ENCODE measurements at places on chromosomes 16 and 17.

- no peak for DNase-seq
These were observed 39.5 kb downstream of the DNAH9 start for GRCh38 chr17:11637796-11638195.

GRCh38 chr17:15323131-15323530 is 18.3 kb downstream of the TEKT3 start:
- DNase-seq: no peak

GRCh38 chr16:66275775-66276428 is 90.6 kb upstream of the CDH5 start:
- no peak for DNase-seq

DNA sequence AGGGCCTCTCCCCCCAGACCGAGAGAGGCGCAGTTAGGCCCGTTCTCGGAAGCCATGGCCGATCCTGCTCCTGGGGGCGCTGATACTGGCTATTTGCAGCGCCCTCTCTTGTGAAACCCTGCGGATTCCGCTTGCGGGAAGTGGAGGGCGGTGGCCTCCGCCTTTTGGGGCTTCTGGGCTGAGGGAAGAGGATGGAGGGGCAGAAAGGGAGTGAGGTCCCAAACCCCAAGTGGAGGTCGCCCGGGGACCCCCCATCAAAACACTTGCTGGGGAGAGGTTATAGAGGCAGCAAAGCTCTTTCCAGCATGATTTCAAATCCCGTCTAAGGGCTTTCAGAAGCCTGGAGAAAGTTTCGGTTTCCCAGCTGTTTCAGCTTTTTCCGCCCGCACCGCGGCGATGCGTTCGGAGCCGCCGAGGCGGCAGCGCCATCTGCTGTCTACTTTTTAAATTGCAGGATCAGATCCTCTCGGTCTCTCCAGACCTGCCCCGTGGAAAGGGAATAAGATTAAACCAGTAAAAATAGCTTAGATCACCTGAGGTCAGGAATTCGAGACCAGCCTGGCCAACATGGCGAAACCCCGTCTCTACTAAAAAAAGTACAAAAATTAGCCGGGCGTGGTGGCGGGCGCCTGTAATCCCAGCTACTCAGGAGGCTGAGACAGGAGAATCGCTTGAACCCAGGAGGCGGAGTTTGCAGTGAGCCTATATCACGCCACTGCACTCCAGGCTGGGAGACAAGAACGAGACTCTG is 15.8 kb downstream of the SNX20 start:
- peak; percentile 63 for DNase-seq

DNA sequence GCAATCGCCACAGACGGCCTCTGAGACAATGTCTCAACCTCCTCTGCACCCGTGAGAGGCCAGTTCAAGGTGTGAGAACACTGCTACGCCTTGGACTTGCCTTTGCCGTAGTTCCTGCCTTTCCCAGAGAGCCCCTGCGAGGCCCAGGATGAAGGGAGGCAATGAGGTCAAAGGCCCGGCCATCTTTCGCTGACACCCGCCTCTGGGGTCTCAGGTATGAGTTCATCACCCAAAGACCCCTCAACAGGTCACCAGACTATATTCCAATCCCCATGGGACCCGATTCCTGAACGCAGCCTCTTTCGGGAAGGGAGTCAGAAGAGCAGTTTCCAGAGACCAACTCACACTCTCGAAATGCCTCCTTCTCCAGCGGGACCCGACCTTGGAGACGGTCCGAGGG is 573.5 kb downstream of the KCNJ18 start:
- no peak for DNase-seq

DNA sequence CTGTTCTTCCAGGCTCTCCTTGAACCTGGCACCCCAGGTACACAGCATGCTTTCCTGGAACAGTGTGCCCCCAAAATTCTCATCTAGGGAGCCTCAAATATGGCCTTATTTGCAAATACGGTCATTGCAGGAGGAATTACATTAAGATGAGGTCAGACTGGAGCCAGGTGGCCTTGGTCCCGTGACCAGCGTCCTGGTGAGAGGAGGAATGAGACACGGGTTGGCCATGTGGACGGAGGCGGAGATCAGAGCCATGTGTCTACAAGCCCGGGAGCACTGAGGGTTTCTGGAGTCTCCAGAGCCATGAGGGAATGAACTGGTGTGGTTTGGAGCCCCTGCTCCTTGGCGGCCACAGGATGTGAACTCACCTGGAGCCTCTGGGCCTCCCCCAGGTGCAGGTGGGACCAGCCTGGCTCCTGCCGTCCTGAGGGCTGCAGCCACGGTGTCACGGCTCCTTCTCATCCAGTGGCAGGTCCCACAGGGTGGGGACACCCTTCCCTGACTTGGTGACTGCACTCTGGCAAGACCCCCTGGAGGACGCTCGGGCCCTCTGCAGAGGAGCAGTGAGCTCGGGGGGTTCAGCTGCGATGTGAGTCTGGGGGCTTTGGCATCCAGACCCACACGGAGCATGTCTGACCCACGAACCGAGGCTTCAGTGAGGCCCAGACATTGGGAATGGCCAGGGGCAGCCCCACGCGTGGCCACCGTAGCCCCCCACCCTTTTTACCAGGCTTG is 21.8 kb upstream of the GNG13 start:
- DNase-seq: no peak

DNA sequence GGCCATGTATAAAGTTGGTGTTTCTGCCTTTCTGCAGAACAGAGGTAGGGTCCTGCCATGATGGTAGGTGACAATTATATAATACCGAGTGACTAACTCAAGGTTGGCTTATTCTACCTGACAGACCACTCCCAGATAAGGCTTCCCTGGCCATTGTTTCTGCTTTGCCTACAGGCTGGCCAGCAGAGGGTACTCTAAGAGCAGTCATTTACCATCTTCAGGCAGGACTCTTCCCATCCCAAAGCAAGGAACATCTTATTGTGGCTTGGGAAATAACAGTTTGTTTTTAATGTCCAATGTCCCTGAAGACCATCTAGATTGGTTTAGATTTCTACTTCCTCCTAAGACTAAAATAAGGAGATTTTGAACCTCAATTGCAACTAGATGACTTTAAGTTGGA is 74.1 kb downstream of the SNX11 start:
- no peak for DNase-seq

DNA sequence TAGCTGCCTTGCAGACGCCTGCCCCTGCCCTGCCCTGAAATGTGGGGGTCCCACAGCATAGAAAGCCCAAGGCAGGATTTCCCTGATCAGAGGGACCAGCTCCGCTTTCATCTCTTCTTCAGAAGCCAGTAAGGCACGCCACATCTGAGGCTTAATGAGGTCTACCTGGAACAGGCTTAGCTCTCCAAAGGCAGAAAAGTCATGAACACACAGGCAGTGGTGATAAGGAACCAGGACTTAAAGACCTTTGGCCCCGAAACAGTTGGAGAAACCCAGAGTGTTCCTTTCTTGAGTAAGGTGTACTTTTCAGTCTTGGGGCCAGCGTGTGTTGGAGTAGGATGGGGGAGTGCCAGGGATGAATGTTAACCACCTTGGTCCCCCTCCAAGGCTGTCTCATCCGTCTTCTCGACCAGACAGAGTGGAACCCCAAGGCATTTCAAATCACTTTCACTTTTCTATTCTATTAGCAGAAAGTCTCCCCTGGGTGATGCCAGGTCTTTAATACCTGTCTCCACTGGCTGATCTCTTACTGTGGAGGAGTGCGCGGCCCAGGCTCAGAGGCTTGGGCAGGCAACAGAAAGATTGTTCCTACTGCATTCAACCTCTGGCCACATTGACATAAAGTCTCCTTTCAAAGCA is 43.9 kb downstream of the TMEM186 start:
- DNase-seq: no peak

DNA sequence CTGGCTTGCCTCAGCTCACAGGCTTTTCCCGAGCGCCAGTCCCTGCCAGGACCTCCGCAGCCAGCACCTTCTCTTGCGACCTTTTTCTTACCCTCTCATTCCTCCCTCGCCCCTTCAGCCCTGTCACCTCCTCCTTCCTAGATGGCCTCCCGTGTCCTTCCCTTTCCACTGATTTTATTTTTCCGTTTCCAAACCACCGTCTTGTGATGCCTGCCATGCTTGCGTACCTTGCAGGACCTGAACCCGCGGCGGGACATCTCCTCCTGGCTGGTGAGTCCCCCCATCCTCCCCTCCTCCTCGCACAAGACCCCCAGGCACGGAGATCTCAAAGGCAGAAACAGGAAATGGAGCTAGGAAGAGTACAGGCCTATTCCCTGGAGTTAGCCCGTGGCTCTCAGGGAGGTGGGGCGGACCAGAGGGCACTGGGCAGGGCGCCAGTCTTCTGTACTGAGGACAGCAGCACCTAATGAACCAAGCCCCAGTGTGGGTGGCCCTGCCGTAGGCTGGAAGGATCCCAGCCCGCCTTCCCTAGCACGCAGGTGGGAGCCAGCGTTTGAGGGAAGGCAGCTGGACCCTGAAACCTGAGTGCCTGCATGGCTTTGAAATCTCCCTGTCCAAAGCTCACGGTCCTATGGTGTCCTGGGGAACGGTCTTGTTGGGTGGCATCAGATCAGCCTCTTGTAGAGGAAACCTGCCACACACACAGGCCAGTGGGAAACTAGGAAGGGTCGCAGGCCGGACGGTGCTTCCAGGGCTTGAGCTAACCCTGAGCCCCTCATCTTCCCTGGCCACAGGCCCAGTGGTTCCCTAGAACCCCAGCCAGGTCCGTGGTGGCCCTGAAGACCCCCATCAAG is 612 bp downstream of the CISD3 start:
- DNase-seq: no peak

GRCh38 chr16:65842067-65842466 is 524.4 kb upstream of the CDH5 start:
- DNase-seq: no peak

DNA sequence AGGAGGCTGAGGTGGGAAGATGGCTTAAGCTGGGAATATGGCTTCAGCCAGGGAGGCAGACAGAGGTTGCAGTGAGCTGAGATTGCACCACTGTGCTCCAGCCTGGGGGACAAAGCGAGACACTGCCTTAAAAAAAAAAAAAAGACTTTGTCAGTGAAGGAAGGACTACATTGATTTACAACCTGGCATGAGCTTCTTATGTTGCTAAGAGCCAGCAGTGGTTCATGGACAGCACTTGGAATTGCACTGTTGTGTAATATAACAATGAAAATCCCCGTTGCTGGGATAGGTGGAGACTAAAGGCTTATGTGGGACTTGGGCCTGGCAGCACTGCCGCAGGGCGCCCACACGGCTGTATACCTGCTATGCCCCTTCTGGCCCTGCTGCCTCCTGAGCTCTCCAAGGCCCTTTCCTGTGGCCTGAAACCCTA is 14.1 kb upstream of the SLC16A5 start:
- no peak for DNase-seq

DNA sequence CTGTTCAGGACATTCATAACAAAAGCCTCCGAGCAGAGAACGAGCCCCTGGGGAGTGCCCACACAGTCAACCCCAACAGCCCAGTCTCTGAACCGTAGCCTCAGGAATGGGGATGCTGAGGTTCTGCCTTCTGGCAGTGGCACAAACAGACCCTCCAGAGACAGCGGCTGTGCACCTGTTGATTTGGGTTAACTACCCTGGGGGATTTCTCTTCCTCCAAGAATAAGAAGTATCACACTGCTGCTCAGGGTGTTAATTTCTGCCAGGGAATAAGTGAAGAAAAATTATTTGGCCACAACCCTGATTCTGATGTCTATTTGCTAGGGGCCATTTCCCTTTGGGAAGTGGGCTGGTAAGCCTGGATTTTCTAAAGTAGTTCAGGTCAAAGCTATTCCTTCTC is 51.0 kb upstream of the PIRT start:
- no peak for DNase-seq

DNA sequence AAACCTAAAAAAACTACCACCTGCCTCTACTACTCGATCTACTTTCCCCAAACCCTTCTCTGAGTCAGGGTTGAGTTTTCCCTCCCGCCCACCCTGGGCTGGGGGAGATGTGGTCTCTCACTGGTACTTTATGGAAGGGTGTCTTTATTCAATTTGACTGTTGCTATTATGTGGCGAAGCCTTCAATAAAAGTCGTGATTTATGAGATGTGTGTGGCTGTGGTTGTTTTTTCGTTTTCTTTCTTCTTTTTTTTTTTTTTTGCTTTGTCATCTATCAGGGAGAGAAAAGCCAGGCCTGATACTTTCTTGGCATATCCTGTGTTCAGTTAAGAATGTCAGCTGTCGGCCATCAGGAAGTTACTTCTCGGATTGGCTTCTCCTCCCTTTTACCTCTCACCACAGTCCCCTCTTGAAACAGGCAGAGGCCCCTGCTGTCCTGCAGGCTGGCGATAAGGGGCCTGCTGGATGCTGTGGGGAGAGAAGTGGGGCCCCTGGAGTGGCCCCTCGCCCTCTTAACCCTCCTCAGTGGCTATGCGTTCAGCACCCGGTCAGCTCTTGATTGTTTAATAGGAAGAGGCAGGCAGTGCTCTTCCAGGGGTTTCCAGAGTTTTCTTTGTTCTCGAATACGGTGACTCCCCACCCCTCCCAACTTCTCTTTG is 123.0 kb downstream of the MSI2 start:
- no peak for DNase-seq

GRCh38 chr16:16850274-16850673 is 471.3 kb downstream of the NPIPA7 start:
- DNase-seq: no peak

DNA sequence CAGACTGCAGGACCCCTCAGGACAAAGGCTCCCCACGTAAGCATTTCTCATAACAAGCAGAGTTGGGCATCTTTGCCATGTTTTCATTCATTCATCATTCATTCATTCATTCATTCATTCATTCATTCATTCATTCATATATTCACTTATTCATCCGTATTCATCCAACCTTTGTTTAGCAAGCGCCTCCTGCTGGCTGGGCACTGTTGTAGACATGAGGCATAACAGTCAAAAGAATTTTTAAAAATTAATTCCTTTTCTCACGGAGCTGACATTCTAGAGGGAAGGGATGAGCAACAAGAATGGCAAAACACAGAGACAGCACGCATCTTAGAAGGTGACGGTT is 351.7 kb upstream of the TNRC6C start:
- no peak for DNase-seq

GRCh38 chr16:65101009-65101408 is 20.9 kb downstream of the CDH11 start:
- no peak for DNase-seq

GRCh38 chr16:84737192-84738011 is 37.6 kb downstream of the USP10 start:
- no peak for DNase-seq

DNA sequence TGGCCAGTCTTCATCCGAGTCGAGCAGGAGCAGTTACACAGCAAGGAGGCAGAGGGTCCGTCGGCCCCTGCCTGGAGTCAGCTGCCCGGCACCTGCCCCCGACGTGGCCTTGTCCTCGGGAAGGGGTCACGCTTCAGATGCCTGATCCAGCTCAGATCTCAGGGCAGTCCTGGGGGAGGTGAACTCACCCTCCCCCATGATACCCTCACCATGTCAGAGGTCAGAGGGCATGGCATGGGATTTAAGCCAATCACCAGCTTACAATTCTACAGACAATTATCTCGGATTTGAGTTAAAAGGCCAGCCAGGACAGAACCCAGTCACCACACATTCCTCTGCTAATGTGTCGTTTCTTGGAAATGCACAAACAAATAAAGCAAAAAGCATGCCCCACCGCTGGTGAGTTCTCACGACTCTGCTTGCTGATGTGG is 211.3 kb downstream of the FOXL1 start:
- no peak for DNase-seq

- no peak for DNase-seq
These were observed 2.9 kb downstream of the SLC39A11 start for GRCh38 chr17:73089322-73090317.
